ENCODE measurements at places on chromosomes 12 and 14.
A peak's percentile ranks its signal among the peaks of the same experiment; 100 is the strongest.

- ATAC-seq: no peak
Observed at GRCh38 chr14:33897878-33898535, 52.9 kb downstream of the EGLN3 start.

DNA sequence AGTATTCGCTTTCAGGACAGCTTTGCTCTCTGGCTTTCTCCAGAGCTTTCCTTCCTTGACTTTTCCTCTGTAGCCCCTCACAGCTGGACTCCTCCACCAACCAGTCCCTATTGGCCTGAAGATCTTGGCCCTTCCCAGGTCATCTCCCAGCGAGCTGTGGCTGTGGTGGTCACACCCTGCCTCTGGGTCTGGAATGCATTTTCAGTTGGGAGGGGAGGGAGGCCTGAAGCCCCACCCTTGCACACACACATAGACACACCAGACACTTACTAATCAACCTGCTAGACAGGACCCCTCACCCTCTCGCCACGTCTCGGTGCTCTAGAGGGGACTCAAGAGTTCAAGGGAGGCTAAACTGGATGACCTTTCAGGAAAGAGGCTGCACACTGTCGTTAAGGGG lies 13.9 kb downstream of the JDP2 start:
- peak; percentile 21 for ATAC-seq

GRCh38 chr14:80930836-80931389 lies 10.6 kb downstream of the CEP128 start:
- peak; percentile 75 for ATAC-seq

- no peak for ATAC-seq
Observed at GRCh38 chr12:10132850-10133370, 2.9 kb upstream of the CLEC7A start.

- ATAC-seq: no peak
Observed at GRCh38 chr12:29581631-29582030, 84.1 kb upstream of the OVCH1 start.

- ATAC-seq: no peak
Observed at GRCh38 chr12:80763874-80764273, 47.2 kb downstream of the MYF5 start.

- ATAC-seq: no peak
Observed at GRCh38 chr12:88507270-88507669, 73.0 kb downstream of the KITLG start.

DNA sequence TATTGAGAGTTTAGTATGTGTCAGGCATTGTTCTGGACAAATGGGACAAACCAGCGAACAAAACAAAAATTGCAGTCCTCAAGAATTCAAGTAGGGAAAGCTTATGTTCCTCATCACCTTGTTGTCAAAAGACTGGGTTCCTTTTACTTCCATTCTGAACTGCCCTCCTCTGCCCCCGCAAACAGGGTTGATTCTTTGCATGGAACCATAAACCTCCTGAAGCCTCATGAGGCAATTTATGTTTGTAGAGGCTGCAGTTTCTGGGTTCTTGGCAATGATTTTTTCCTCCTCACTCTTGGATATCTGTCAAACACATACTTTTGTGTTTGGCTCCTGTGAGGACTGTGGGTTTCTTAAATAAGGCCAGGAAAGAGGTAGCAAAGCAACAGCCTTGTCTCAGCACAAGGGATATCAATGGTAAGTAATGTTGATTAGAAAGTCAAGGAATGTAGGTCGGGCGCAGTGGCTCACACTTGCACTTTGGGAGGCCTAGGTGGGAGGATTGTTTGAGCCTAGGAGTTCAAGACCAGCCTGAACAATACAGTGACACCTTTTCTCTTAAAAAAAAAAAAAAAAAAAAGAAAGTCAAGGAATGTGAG lies 13.9 kb downstream of the COPZ1 start:
- no peak for ATAC-seq

DNA sequence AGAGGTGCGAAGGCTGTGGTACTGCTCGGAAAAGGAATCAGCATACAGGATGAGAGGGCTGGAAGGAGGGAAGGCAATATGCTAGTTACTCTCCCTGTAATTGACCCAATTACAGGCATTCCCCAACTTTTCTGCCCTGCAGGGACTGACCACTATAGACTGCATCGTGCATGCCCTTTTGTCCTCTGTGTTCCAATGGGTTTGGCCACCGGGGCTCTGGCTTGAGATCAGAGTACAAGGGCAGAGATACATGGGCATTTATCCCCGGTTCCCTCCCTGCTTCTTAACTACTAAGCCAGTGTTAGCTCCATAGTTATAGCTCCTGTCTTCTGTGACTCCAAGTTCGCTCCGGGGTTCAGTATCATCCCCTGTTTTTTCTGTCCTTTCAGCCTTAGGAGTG lies 59.7 kb downstream of the GTF2A1 start:
- no peak for ATAC-seq

GRCh38 chr12:129779989-129780388 lies 123.8 kb downstream of the TMEM132D start:
- no peak for ATAC-seq

GRCh38 chr12:113086249-113087164 lies 30.0 kb downstream of the DTX1 start:
- ATAC-seq: no peak

- no peak for ATAC-seq
Observed at GRCh38 chr14:93239869-93240677, 33.0 kb downstream of the UBR7 start.

GRCh38 chr14:91354979-91355685 lies 62.5 kb downstream of the CCDC88C start:
- no peak for ATAC-seq

- ATAC-seq: no peak
Observed at GRCh38 chr14:93546642-93547041, 115.9 kb downstream of the UNC79 start.

GRCh38 chr12:54160769-54161480 lies 27.9 kb downstream of the SMUG1 start:
- no peak for ATAC-seq

GRCh38 chr12:122021193-122021821 lies 377 bp upstream of the BCL7A start:
- peak; percentile 6 for ATAC-seq
